ENCODE measurements at places on chromosomes 3 and 15.

DNA sequence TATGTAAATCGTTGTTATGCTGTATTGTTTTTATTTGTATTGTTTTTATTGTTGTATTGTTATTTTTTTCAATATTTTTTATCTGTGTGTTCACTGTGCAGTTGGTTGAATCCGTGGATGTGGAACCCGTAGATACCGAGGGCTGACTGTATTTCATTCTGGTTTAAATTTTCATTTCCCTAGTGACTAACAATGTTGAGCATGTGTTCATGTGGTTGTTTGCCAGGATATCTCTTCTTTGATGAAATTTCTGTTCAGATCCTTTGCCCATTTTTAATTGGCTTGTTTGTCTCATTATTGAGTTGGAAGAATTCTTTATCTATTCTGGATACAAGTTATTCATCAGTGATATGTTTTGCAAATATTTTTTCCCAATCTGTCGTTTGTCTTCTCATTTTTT lies 29.7 kb downstream of the STOML1 start:
- no peak for DNase-seq

DNA sequence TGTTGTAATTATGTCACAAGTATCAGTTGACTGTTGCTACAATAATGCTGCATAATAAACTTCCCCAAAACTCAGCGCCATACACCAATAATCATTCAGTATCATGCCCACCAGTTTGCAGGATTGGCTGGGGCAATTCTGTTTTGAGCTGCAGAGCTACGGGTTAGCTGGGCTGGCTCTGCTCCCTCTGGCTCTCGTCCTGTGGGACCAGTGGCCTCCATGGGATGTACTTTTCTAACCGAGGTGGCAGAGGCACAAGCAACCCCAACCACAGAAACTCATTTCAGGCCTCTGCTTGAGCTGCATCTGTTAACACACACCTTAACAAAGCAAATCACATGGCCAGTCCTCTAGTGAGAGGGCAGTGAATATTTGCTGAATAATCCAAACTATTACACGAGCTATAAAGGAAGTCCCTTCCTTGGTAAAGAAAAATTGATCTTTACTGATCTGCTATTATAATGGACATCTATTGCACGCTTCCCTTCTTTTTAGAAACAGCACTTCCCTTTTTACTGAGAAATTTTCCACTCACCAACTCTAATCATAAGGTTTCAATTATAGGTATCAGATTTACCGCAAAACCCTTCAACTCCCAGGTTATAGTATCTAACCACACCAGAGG lies 10.9 kb upstream of the BCL2A1 start:
- DNase-seq = no peak

GRCh38 chr15:52520421-52520820 lies 8.3 kb downstream of the MYO5A start:
- no peak for DNase-seq

GRCh38 chr3:129068291-129068886 lies 7.8 kb downstream of the GP9 start:
- DNase-seq = no peak

DNA sequence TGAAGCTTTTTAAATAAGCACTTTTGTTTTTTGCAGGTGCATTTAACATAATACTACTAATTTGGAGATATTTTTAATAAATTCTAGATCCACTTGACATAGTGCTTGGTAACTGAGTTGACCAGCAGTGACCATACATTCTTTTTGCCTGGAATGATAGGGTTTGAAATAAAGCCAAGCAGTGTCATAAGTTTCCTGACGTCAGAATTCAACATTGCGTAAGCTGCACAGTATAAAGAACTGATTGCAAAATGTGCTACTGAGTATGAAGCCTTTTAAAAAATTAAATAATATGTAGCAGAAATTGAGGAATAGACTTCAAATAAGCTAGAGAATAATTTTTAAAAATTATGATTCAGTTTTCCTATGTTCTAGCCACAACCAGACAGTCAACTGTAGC lies 454.6 kb upstream of the ARPP21 start:
- no peak for DNase-seq

DNA sequence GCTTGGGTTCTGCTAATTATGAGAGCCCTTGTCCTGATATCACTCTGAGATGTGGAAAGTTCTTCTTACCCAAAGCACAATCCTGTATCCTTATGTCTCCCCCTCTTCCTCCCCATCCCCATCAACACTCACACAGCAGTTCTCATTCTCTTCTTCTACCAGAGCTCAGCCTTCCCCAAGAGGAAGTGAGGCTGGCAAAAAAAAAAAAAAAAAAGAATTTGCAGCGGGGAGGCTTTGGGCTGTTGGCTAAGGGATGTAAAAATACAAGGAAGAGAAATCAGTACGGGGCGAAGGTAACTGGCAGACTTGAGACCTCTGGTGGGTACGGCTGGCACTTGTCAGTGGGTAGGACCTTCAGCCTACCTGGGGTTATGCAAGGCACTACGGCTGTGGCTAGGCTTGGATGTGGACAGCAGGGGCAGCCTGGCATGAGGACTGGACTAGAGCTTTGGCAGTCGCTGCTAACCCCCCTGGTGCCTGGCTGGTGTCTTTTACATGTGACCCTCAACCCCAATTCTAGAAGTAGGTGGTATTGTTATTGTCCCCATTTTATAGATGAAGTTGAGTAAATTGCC lies 5.4 kb downstream of the VIPR1 start:
- peak; percentile 37 for DNase-seq

DNA sequence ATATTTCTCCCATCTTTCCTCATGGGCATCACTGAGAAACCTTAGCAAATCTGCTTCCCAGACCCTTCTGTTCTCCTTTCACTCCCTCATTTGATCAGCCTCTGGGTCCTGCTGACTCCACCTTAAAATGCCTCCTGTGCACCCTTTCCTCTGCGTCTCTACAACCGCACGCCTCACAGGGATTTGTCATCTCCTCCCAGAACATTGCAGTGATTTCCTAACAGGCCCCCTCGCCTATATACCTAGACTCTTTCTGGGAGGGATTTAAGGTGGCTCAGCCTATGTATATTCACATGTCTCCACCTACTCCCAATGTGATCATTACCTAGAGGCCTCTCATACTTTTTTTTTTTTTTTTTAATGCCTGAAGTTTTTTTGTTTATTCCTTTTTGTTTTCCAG lies 69.2 kb downstream of the LIPC start:
- DNase-seq = no peak

GRCh38 chr15:70752193-70752635 lies 11.1 kb downstream of the UACA start:
- no peak for DNase-seq

DNA sequence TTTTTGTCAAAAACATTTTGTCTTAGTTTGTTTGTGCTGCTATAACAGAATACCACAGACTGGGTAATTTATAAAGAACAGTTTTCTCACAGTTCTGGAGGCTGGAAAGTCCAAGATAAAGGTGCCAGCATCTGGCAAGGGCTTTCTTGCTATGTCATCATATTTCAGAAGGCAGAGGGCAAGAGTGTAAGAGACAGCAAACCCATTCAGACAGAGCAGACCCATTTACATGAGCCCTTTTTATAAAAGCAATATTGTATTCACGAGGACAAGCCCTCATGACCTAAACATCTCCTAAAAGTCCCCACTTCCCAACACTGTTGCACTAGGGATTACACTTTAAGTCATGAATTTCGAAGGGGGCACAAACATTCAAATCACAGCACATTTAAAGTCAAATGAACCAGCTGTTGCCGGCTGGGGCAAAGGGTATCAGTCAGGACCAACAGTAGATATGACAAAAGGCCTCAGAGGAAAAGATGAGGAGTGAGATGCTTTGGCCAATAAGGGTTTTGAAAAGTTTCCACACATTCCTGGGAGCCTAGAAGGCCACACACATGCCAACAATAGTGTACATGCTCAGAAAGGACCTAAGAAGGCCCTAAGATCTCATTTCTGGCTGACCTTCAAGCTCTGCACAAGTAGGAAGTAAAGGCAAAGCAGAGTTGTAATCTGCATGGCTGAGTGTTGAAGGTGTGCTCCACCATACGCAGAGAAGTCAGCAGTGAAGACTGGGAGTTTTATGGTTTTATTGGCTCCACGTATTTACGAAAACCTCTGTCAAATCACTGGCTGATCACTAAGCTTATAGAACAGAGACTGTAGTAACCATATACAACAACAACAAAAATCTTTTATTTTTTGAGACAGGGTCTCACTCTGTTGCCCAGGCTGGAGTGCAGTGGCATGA lies 37.9 kb downstream of the UQCC5 start:
- DNase-seq = no peak

GRCh38 chr3:37712918-37713817 lies 148.5 kb upstream of the CTDSPL start:
- peak; percentile 89 for DNase-seq

DNA sequence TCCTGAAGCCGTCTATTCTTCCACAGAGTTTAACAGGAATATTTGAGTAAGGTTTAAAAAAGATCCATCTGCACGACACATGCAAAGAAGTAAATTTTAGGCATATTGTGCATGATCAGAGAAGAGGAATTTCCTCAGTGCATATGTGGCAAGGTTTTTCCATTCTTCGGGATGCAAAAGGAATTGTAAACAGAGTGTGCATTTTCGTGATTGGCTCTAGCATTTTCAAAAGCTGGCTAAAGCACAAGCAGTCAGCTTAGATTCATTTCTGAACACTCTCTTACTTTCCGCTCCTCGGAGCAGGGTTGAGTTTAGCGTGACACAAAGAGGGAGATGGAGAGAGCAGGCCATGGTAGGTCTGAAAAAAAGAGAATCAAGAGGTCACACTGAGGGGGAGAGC lies 128.2 kb downstream of the ADAMTS9 start:
- no peak for DNase-seq

All from islet precursor cell (in vitro differentiated cells).